Substantia nigra (tissue), 51 donors: ENCODE measurements at places on chromosomes 6 and 20.
A peak's percentile ranks its signal among the peaks of the same experiment; 100 is the strongest.

GRCh38 chr20:38350879-38351775 is 4.8 kb downstream of the LBP start:
- DNase-seq: no peak

- DNase-seq: no peak
These were observed 19.2 kb upstream of the ZSCAN9 start for GRCh38 chr6:28205879-28206278.

- DNase-seq: no peak
These were observed 43.6 kb upstream of the FAM50B start for GRCh38 chr6:3805448-3806123.

GRCh38 chr6:52424513-52424912 is 4.4 kb downstream of the EFHC1 start:
- no peak for DNase-seq

GRCh38 chr20:11267131-11267761 is 593.4 kb upstream of the JAG1 start:
- DNase-seq: no peak

GRCh38 chr20:34916774-34917354 is 38.7 kb downstream of the GSS start:
- no peak for DNase-seq

DNA sequence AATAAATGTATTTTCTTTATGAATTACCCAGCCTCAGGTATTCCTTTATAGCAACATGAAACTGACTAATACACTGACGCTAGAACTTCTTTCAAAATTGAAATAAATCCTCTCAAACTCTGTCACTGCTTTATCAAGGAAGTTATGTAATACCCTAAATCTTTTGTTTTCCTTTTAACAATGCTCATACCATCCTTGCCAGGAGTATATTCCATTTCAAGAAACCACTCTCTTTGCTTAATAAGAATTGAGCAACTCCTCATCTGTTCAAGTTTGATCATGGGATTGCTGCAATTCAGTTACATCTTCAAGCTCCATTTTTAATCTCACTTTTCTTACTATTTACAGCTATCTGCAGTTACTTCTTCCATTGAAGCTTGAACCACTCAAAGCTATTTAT is 707.6 kb upstream of the MARCKS start:
- DNase-seq: no peak

DNA sequence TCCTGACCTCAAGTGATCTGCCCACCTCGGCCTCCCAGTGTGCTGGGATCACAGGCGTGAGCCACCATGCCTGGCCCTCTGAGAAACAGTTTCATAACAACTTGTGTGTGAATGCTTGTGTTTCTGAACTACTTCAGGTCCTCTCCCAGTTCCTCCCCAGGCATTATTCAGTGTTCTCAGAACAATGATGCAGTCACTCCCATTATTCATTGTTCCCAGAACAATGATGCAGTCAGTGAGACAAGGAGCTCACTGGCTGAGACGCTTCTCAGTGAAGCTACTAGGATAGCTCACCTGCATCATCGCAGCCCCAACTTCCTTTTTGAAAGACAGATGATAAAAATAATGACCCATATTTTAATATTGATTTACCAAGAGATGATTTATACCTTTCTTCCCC is 71.5 kb downstream of the NDUFAF5 start:
- DNase-seq: no peak

- DNase-seq: no peak
These were observed 23.1 kb downstream of the GNAS start for GRCh38 chr20:58875541-58876134.

GRCh38 chr20:45432294-45432693 is 16.4 kb downstream of the PIGT start:
- DNase-seq: no peak

DNA sequence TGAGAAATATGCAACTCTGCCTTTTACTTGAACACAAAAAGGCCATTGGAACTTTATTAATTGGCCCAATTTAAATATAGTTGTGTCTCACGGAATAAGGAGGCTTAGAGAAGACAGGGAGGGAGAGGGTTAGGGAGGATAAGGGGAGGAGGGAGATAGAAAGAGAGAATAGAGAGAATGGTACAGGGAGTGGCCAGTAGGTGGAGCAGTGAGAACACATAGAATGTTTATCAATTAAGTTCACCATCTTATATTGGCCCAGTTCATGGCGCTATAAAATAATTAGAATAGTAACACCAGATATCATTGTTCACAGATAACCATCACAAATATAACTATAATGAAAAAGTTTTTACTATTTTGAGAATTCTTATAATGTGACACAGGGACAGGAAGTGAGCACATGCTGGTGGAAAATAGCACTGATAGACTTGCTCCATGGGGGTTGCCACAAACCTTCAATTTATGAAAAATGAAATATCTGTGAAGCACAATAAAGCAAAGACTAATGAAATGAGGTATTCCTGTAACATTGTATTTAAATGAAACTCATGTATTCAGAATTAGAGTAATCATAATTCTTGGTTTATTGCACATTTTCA is 374.1 kb upstream of the MANEA start:
- no peak for DNase-seq

- DNase-seq: no peak
These were observed 141.6 kb downstream of the FOXO3 start for GRCh38 chr6:108702106-108702851.

DNA sequence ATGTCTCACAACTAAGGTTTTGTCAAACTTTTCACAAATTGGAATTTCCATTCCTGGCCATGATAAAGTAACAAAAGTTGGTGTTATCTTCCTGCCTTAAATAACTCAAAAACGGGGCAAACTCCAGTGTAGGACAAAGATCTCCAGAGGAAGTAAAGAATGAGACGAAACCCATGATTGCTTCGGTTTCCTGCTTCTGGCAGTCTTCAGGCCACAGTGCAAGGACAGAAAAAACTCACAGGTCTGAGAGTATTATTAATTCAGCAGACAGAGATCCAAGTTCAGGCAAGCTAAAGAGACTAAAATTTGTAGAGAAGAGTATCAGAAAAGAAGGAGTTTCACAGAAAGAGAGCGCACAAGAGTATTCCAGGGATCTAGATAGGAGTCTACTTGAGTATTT is 64.8 kb upstream of the RCAN2 start:
- DNase-seq: no peak

DNA sequence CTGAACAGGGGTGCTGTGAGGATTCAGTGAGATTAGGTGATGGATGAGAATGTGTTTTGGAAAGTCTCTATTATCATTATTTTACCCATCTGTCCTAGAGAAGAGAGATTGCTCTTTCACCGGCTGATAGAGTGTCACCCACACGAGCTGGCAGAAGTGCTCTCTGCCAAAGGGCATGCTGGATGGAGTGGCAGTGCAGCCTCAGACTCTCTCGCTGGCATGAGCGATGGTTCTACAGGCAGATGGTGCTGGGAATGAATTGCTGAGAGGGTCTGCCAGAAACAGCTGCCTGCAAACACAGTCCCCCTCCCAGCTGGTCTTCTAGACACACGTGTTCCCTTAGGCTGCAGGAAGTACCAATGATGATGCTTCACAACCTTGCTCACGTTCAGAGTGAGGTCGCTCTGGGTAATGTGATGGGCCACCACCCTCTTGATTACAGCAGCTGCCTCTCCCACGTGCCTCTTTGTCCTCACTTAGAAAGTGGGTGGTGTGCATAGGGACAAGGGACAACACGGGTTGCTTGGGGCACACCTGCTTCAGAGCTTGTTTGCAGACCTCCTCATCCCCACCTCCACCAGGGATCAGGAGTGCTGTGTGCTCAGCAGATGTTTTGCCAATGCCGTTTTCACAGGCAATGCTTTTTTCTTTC is 84.7 kb downstream of the FOXA2 start:
- no peak for DNase-seq

GRCh38 chr6:14766391-14766994 is 479.4 kb upstream of the JARID2 start:
- DNase-seq: no peak

DNA sequence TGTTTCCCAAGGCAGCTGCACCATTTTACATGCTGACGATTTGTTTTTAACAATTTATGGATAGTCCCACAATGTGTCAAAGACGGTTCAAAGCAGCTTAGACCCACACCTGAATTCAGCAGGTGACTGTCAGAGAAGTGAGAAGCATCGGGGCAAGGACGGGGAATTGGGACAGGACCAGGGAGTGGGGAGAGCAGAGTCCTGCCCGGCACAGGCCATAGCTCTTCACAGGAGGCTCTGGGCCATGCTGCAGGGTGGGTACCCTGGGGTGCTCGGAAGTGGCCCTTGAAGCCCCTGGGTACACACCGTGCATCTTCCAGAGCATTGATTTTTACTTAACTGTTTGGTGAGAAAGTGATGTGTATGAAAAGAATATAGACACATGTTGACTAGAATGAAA is 33.2 kb upstream of the PHACTR3 start:
- no peak for DNase-seq

- DNase-seq: no peak
These were observed 25.1 kb downstream of the CAP2 start for GRCh38 chr6:17418281-17419188.

GRCh38 chr6:38944655-38945279 is 103.8 kb upstream of the GLP1R start:
- no peak for DNase-seq

DNA sequence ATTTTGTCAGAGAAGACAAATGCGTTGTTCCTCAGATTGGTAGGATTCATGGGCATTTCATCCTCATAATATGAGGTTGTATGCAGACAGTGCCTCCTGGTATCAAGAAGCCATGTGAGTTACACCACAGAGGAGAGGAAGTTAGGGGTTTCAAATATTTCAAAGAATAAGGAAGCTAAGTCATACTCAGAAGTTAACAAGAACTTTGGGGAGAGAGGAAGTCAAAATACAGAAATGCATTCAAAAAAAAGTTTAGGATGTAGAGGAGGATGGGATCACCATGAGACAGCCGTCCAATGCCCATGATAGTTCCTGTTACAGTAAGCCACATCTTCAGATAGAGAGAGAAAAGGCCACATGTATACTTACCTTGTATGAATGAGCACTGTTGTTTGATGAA is 22.3 kb downstream of the HLA-DOB start:
- no peak for DNase-seq

DNA sequence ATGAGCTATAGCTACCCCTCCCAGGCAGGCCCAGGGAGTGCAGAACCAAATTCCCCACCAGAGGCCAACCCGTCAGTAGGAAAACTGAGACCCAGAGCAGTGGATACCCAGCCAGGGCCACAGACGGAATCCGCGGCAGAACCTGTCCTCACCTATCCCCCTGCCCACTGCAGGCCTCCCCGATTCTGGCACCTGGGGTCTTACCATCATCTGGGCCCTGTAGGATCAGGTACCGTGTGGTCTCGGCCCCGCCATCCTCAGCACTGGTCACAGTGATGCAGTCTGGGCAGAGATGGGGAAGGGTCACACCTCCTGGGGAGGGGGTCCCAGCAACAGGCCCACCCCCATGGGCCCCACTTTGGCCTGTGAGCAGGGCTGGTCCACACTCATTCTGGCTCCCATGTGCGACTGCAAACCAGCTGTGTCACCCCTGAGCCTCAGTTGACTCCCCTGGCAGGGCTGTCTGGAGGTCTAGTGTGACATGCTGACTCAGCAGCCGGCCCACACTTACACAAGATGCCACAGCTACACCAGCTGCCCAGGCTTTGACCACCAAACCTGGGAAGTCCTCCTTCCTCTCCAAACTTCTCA is 3.8 kb downstream of the ZNF335 start:
- DNase-seq: no peak

DNA sequence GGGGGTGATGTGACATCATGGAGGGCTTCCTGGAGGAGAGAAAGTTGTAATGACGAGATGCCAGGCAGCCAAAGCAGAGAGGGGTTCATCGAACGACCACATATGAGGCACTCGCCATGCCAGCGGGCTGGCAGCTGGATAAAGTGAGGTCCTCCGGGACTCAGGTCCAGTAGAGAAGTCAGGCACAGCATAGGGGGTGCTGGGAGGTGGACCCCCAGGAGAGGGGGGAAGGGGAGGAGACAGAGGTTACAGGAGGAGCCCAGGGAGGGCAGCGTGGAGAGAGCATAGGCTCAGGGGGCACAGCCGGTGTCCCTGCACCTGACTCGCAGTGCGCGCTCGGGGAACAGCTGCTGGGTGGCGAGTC is 174.7 kb downstream of the BMP7 start:
- DNase-seq: no peak

DNA sequence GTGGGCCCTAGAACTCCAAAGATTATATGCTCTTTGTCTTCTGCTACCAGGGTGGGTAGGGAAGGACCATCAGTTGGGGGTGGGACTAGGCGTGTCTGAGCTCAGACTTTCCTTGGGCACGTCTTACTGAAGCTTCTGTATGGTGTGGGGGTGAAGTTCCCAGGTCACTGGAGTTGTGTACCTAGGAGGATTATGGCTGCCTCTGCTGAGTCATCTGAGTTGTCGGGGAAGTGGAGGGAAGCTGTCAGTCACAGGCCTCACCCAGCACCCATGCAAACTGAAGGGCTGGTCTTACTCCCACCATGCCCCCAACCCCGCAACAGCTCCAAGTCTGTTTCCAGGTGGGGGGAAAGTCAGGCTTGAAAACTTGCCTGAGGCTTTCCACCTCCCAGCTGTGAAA is 90.1 kb downstream of the LPA start:
- no peak for DNase-seq

- no peak for DNase-seq
These were observed 21.0 kb downstream of the TCF15 start for GRCh38 chr20:588932-589672.

GRCh38 chr6:143745166-143746133 is 67.7 kb downstream of the PHACTR2 start:
- DNase-seq: no peak

GRCh38 chr6:219641-220198 is 72.6 kb upstream of the DUSP22 start:
- DNase-seq: peak; percentile 28

DNA sequence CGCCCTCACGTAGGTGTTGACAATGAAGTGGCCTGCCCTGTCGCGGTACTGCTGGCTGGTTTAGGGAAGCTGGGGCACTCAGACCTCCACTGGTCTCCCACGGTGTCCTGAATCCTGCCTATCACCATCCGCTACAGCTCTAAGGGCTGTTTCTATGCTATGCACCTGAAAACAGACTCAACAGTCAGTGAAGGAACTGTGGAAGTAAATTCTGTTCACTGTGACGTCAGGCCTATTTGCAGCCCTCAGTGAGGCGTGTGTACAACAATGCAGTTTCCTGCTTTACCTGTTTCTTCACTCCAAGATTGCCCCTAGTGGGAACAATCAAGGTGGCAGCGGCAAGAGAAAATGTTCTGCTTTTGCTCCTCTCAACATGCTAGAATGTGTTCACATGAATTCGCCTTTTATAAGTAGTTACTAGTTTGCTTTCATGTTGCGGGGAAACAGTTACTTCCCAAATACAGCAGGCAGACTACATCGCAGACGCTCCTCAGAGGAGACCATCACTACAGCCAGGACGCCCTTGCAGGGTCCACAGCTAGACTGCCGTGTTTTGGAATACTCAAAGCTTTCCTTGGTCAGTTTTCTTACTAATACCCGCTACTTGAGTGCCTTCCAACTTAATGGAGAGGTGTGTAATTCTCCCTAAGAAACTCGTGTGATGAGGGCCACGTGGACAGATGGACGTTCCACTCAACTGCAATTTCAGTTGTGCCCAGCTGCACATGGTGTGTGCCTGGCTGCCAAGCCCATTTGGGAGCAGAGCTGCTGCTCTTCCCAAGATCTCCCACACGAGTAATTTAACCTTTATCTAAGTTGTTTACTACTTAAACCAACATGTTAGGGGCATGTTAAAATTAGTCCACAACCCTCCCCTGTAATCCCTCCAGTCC is 25.4 kb downstream of the DIDO1 start:
- no peak for DNase-seq
